ENCODE measurements at places on chromosomes 11 and 22. TPM values are rescaled to one million over a fixed set of nuclear protein-coding genes. Genes with fewer than 3 reads are reported as not detected.

GRCh38 chr11:113384551-113384950 is 3.0 kb upstream of the ANKK1 start:
- no peaks in the 10 kb centered on the region for H3K4me1 ChIP-seq
- H3K36me3 ChIP-seq: no peaks in the 10 kb centered on the region
- H3K27me3 ChIP-seq: no peaks in the 10 kb centered on the region

GRCh38 chr11:95585752-95586077 is 203.9 kb downstream of the FAM76B start:
- H3K27me3 ChIP-seq: no peaks in the 10 kb centered on the region
- H3K4me3 ChIP-seq: no peak overlapping the region
- no peaks in the 10 kb centered on the region for H3K36me3 ChIP-seq

DNA sequence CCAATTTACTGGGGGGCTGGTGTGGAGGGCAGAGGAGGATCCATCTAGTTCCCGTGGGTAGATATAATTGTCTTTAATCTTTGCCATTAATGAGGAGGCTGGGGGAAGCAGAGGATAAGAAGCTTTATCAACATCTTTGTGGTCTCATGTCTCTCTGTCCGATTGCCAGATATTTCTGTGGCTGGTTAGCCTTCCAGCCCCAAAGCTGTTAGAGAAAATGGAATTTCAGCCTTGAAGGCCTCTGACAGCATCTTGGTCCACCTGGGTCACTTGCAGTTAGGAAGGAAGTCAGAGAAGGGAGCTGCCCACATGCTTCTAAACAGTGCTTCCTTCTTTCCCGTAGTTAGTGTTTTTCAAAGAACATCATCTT is 56.9 kb downstream of the ABTB2 start:
- H3K36me3 ChIP-seq: no peaks in the 10 kb centered on the region
- no peak overlapping the region for H3K4me3 ChIP-seq
- H3K4me1 ChIP-seq: peaks cover 16% of the 10 kb centered on the region
- H3K27ac ChIP-seq: no peak overlapping the region

DNA sequence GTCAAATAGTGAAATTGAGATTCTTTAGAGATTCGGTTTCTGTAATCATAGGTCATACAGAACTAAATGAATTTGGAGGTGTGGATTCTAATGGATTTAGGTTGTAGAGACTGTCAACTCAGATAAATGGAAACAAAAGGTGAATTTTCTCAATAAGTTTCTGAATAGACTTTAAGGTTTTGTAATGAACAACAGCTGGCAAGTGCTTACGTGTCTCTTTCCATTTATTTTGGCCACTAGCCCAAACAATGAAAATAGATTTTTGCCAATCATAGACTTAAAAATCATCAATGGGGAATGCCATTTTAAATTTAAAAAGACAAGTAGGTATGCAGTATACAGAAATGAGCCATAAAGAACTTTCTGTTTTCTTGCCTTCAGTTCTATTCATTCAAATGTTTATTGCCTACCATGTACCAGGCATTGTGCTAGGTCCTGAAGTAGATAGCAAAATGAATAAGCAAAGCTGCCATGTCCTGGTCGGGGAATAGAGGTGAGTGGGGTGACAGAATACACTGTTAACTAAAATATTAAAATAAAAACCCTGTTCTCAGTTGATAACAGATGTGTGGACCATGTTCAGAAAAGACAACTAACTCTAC is 16.9 kb upstream of the TMEM135 start:
- no peak for DNase-seq
- no peak overlapping the region for H3K27ac ChIP-seq
- no peaks in the 10 kb centered on the region for H3K36me3 ChIP-seq
- no peaks in the 10 kb centered on the region for H3K4me1 ChIP-seq

DNA sequence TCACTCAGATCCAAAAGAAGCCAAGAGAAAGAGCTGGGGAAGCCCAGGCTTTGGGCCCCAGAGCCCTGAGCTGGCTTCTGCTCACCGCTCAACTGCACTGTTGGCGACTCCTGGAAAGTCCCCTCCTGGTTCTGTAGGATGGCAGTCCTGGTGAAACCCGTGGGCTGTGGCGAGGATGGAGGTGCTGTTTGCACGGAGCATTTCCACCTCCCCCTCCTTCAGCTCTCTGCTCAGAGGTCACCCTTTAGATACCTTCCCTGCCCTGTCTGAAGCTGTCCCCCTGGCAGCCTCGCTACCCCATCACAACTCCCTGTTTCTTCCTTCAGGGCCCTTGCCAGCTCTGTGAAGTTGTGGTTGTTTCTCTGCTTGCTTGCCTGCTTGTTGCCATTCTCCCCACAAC is 97.8 kb downstream of the MYO18B start:
- DNase-seq: no peak
- no peak overlapping the region for H3K4me3 ChIP-seq
- no peaks in the 10 kb centered on the region for H3K36me3 ChIP-seq
- no peak overlapping the region for H3K27ac ChIP-seq

- no peaks in the 10 kb centered on the region for H3K36me3 ChIP-seq
- H3K4me3 ChIP-seq: no peak overlapping the region
- DNase-seq: no peak
Measured at GRCh38 chr11:86196085-86196696, 48.4 kb upstream of the EED start.

GRCh38 chr11:134338068-134338467 is 6.3 kb downstream of the GLB1L2 start:
- H3K27ac ChIP-seq: no peak overlapping the region
- H3K27me3 ChIP-seq: peaks cover 11% of the 10 kb centered on the region
- no peaks in the 10 kb centered on the region for H3K36me3 ChIP-seq
- no peak for DNase-seq
- H3K4me1 ChIP-seq: no peaks in the 10 kb centered on the region
- H3K4me3 ChIP-seq: no peak overlapping the region

HORMAD2 gene
- 0.46 TPM for total RNA-seq
